ENCODE measurements at places on chromosomes 3 and 15.

DNA sequence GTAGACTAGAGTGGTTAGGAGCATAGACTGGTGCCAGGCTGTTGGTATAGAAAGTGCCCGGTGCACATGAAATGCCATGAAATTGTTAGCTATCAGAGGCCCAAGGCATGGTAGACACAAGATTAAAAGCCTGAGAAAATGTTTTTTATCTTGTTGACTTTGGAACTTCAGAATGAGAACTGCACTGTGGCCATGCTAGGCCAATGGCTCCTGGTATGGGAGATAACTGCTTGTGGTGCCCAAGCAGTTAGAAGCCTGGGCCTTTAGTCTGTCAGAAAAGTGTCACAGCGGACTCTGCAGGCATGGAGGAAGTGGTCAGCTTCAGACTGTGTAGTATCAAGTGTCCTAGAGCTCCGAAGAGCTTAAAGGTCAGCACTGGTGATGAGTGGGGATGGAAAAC lies 11.9 kb downstream of the FYCO1 start:
- no peak for DNase-seq

GRCh38 chr15:79230766-79231165 lies 51.8 kb upstream of the ANKRD34C start:
- DNase-seq = no peak

DNA sequence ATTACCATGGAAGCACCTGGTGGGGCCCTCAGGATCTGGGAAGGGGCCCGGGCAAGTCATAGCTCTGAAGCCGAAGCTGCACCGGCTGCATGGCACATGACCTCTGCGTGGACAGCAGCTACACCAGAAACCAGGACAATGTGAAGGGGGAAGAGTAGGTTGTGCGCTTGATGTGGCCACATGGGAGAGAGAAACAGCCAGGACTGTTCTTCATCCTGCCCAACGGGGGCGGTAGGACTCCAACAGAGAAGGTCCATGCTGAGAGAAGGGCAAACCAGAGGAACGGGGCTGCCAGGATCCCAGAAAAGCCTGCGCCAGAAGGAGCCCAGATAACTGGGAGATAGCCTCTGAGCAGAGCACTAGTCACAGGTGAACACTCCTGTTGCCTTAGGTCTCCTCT lies 54.9 kb upstream of the PRR20G start:
- no peak for DNase-seq

- no peak for DNase-seq
Measured at GRCh38 chr3:138187296-138188012, at the start of gene ARMC8. Gene ARMC8, plus strand, starts transcription at chr3:138187301. Its CDS starts 254 bp downstream, at chr3:138187555.

- DNase-seq = no peak
Measured at GRCh38 chr15:83694536-83694935, 40.6 kb downstream of the ADAMTSL3 start.

DNA sequence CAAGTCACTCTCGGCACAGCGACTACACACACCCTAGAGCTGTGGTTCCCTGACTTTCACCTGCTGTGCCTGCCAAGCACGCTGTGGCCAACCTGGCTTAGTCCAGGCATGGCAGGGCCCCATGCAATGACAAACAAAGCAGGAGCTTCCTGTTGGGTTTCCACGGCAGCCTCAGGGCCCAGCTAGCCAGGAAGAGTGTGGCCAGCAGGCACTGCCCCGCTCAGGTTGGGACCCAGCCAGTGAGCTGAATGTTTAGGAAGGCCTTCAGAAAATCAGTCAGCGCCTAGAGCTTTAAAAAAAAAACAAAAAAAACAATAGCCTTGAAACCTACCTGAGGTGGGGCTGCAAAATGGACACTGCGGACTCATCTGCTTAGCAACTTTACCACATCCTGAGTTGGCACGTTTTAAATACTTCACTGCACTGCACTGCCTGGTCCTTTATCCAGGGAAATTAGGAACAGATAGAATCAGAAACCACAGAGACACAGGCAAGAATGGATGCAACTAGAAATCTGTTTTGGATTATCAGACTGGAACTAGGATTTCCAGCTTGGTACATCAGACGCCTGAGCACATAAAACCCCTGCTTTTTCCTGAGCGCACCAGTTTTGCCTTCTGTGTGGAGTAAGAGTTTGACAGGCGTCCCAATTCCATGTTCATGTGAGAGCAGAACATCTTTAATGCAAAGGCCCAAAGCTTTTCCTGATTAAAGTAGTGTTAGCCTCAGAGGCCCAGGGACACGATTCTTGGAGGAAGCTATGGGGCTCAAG lies 36.2 kb upstream of the LDHAL6B start:
- no peak for DNase-seq

GRCh38 chr3:135056084-135056730 lies 261.1 kb downstream of the EPHB1 start:
- DNase-seq = no peak

- no peak for DNase-seq
Measured at GRCh38 chr3:12483410-12483809, 870 bp upstream of the TSEN2 start.

GRCh38 chr3:134040066-134040465 lies 10.3 kb upstream of the SLCO2A1 start:
- no peak for DNase-seq

DNA sequence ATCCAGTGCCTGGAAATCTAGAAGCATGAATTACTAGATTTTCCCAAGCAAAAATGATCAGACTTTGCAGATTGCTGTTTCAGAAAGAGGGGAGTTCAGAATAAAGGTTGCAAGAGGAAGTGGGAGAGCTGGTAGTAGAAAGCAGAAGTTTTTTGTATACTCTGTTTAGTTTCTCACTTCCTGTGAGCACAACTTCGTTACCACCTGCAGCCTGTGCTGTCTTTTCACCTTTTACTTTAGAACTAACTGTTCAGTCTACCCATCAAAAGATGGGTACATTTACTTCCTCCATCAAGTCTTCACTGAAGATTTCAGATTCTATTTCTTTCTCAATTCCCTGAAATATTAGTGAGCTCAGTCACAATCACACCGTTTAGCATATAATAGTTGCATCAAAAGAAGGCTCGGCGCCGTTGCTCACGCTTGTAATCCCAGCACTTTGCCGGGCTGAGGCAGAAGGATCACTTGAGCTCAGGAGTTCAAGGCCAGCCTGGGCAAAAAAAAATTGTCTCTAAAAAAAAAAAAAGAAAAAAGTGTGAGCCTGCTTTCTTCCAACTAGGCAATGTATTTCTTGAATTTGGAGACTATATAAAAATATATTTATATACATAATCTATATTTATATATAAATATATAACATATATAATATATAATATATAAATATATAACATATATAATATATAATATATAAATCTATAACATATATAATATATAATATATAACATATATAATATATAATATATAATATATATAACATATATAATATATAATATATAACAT lies 1.8 kb upstream of the CEP97 start:
- no peak for DNase-seq

- no peak for DNase-seq
Measured at GRCh38 chr15:46079046-46079445, 444.2 kb downstream of the SQOR start.

DNA sequence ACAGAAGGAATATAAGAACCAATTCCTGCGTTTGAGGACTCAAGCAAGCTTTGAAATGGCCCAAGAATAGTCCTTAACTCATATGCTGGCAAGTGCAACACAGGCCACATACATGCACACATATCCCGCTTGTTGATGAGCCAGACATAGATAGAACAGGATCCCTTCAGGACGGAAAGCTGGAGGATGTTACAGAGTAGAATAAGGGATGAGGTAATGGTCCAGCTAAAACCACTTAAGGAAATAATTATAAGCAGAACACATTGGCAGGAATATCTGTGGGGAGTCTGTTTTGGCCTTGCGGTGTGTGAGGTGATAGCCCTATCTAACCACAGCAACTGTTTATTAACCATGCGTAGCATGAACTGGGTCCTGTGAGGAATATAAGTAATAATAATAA lies 25.0 kb downstream of the SCG3 start:
- no peak for DNase-seq

DNA sequence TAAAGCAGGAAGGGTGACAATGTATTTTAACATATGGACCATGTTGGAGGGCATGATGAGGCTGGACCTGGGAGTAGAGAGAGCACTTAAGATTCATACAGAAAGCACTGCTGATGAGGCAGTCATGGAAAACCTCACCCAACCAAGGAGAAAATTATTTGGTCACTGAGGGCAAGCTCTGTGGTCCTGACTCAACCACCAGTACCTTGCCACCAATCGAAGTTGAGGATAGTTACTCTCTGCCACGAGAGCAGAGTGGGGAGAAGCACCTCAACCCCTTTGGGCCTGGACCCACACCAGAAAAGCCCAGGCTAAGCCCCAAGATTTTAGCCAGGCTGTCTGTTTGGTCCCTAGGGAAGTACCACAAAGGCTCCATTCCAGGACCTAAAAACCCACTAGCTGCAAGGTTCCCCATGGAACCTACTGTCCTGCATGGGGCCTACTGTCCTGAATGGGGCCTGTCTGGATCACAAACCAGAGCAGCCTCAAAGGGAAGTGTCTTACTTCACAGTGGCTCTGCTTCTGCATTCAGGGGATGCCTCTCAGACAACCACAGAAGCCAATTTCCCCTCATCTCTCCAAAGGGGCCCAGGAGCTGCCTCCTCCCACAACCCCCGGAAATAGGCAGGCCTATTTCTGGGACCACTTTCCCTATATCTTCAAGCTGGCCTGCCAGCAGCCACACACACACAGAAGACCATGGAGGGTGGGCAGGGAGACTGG lies 4.2 kb downstream of the CCDC71 start:
- DNase-seq = peak; percentile 2

DNA sequence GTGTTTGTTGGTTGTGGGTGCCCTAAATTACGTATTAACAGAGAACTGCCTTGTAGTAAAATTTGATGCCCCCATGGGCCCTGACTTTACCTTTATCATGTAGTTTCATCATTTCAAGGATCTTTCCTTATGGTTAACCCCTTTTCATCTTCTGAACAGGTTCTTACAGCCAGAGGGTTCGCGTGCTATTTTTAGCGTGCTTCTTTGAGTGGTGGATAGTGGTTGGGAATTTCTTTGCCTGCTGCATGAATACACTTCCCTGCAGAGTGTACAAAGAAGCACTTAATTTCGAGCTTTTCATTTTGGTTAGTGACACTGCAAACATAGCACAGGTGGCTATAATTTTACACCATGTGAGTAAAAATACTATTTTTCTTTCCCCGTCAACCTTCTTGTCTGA lies 231.8 kb downstream of the ROBO2 start:
- no peak for DNase-seq

DNA sequence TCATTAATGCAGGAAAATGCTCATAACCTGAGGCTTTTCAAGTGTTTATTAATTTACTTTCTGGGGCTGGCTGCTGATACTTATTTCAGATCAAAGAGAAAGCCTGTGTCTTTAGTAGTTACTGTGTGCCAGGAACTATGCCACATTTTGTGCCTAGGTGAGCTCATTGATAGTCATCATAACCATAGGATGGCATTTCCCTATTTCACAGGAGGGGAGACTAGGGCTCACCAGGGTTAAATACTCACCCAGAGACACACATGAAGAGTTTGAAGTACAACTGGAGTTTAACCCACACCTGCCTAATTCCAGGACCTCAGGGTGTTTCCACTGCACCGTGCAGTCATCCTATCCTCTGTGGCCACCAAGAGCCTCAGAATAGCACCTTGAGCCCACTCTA lies 264.4 kb upstream of the NR2E3 start:
- no peak for DNase-seq

GRCh38 chr3:61594144-61594963 lies 33.0 kb downstream of the PTPRG start:
- DNase-seq = no peak

DNA sequence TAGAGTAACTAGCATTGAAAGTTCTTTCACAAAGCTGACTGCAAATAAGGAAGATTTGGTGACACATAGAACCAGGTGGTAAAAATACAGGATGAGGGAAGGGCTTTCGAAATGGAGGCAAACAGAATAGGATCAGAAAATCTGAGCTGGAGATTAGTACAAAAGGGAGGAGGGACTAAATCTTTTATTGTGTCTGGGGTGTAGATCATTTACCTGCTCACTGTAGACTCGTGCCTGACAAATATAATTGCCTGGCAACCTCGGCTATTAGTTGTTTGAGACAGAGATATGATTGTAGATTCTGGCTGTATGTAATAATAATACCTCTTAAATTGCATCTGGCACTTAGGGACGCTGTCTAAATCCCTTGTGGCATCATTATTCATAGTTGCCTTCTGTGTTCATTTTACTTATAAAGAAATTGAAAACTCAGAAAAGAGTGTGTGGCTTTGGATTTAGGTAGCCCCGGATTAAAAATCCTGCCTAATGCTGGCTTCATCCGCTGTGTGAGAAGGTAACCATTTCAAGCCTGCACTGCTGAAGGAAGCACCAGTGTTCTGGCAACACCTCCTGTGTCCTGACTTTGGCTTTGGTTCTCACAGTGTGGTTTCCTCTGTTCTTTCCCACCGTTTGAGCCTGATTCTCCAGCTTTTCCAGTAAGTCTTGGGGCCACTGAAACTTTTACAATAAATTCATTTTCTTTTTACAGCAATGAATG lies 25.0 kb upstream of the GPR160 start:
- DNase-seq = no peak

DNA sequence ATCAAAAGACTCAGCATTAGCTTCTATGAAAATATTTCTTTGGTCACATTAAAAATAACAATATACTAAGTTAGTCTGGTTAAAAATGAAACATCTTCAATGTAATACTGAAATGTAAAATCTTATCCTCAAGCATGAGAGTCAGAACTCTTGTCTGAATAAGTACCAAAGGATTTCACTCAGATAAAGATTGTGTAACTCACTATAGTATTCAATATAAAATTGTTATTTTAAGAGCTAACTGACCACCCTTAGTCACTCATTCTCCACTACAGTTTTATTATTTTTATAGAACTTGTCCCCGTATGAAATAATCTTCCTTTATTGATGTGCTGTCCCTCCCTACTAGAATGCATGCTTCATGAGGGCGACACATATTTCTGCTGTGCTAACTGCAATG lies 426.3 kb downstream of the MECOM start:
- no peak for DNase-seq

- no peak for DNase-seq
Measured at GRCh38 chr3:111598552-111598951, 3.4 kb upstream of the ZBED2 start.

DNA sequence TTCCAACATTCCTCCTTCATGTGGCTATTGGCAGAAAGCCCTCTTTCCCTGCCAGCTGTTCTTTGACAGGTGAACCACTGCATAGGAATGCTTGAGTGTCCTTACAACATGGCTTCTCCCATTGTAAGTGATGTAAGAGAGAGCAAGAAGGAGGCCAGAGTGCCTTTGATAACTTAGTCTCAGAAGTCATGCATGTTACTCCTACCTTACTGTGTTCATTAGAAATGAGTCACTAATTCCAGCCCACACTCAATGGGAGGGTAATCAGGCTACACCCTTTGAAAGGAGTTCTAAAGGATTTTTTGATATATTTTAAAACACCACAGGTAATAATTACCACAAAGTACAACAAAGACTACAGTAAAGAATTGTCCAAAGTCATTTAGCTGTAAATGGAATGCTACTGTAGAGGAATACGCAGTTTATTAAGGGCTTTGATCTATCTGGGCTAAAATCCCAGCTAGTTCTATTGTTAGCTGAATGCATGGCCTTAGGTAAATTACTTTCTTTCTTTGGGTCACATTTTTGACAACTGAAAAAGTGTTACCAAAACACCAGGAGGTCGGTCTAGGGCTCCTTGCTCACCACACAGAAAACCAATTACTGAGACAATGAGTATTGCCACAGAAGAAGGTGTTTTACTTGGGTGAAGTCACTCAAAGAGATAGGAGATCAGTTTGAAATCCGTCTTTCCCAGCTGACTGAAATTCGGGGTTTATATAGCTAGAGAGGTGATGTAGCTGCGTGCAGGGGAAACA lies 154.9 kb downstream of the GRM7 start:
- no peak for DNase-seq

GRCh38 chr3:183485093-183485492 lies 56.7 kb upstream of the MCF2L2 start:
- no peak for DNase-seq

GRCh38 chr3:126858401-126858800 lies 124.5 kb upstream of the PLXNA1 start:
- no peak for DNase-seq
